ENCODE measurements at places on chromosomes 3 and 15.

- DNase-seq, result no peak
Observed at GRCh38 chr3:157125101-157125500, 34.8 kb downstream of the CCNL1 start.

DNA sequence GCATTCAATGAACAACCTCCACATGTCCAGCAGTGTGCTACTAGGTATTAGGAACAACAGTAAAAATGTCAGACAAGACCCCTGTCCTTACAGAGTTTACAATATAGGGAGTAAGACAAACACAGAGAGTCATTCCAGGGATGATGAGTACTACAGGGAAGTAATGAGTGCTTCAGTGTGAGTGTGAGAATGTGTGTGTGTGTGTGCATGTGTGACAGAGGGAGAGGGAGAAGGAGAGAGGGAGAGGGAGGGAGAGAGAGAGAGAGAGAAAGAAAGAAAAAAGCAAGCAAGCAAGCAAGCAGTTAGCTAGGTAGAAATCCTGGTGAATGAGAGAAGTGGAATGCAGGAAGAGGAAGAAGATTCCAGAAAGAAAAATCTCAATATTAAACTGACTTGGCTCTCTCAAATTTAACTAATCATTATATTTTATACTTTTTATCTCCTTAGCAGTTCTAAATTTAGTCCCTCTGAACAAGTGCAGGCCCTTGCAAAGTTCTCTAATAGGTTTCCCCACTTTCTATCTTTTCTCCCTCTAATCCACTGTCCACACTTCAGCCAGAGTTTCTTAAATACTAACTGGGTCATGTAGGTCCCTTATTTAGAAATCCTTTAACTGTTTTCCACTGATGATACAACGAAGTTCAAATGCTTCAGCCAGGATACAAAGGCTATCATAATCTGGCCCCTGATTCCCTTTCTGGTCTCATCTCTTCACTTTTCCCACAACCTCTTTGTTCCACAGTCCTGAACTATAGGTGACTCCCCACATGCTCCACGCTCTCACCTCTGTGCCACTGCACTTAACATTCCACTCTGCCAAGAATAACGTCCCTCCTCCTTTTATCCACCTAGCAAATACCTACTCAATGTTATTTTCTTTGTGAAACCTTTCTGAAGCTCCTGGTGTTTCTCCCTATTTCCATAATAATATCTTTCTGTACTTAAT is 10.3 kb downstream of the DCBLD2 start:
- no peak for DNase-seq

- DNase-seq, result no peak
Observed at GRCh38 chr3:20776692-20777091, 590.7 kb upstream of the SGO1 start.

DNA sequence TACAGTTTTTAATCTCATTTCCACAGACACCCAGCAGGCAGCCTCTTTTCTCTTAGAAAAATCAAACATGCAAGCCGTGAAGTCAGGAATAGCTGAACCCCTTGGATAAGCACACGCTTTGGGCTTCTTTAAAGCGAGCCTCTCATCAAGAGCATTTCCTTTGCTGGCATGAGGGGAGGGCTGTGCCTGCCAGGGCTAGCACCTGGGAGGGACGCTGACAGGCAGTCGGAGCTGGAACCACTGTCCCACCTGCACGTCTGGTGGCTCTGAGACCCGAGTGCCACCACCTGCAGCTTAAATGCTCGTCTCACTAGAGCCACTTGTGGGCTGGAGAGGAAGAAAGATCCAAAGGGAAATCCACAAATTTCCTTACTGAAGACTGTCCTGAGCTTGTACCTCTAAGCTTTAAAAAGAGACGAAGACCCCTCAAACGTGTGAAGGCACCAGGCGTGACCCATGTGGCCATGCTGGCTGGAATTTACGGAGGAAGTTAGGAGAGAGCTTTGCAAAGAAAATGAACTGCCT is 9.4 kb downstream of the MAP6D1 start:
- no peak for DNase-seq

- no peak for DNase-seq
Observed at GRCh38 chr3:10527295-10528001, 22.1 kb upstream of the ATP2B2 start.

Data from stimulated activated CD4-positive, alpha-beta T cell treated with anti-CD3 and anti-CD28 coated beads, Interleukin-4, amount 100 ng/mL, for 24 hours (primary cell).